ENCODE measurements at places on chromosomes 1 and 21.

GRCh38 chr1:231860221-231861088 lies 233.9 kb downstream of the DISC1 start:
- peak; percentile 4 for DNase-seq

DNA sequence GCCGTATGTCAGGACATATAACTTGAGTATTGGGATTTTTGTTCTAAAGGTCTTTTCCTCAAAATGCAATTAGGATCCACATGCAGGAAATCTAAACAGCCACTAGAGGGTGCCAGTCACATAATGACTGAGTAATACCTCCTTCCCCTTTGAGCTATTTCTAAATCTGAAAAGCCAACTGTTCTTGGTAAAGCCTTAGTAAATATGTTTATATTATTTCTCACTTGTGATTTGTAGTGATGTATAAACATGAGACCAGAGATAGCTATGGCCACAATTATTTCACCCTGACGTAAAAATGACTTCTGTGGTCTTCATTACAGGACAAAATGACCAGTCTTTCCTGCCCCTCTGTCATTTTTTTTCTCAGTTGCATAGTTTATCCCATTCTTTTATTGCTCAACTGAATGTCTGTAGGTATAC lies 41.0 kb upstream of the DR1 start:
- DNase-seq: peak; percentile 29

DNA sequence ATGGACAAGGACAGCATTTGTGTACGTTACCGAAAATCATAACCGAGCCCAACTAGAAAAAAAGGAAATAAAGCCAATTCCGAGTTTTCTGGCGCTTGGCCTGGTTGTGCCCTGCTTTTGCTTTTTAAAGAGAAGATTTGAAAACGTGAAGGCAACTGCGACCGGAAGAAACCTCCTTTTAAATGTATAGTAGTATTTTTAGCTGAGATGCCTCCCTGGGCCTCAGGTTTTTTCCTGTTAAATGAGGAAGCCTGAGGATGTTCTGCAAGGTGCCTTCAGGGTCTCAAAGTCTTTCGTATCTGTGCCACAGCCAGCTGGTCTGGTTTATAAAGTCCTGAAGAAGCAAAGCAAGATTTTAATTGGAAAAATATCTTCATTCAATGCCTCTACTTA lies 371 bp upstream of the ODF2L start:
- no peak for DNase-seq

DNA sequence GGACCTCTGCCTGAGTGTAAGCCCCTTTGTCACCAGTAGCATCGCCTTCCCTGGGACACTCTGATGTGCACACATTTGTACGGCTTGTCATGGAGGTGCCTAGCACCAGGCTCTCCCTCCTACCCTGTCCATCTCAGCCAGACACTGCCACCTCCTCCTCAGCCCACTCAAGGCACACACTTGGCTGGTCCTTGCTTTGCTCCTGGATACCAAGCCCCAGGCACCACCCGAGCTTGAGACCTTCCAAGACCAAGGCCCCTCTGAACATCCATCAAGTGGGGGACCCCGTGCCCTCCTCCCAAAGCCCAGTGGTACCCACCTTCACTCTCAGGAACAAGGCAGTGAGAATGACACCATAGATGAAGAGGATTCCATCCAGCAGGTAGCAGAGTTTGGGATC lies 78.0 kb downstream of the CD247 start:
- no peak for DNase-seq

DNA sequence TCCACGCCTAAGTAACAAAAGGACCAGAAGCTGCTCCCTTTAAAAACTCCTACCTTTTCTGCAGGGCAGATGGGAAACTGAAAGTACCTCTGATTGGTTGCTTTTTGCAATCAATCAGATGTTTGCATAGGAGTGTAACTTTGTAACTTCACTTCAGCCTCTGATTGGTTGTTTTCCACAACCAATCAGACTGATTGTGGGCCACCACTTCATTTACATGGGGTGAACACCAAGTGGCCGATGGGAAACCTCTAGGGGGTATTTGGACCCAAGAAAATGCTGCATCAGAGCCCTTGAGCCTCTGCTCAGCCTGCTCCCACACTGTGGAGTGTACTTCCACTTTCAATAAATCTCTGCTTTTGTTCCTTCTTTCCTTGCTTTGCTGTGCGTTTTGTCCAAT lies 32.8 kb upstream of the CD1D start:
- no peak for DNase-seq

DNA sequence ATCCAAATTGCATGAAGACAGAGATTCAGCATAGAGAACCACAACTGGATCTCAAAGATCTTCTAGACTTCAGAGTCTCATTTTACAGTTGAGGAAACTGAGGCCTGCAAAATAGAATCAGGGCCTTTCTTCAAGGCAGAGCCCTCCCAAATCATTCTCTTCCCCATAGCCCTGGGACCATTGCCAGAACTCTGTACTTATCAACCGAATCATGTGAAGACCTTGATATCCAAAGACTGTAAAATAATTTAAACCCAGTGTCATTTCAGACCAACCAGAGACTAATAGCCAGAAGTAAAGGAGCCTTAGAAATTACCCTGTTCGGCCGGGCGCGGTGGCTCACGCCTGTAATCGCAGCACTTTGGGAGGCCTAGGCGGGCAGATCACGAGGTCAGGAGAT lies 90.1 kb downstream of the DTL start:
- no peak for DNase-seq

- DNase-seq: no peak
These were observed 21.7 kb upstream of the ANKRD13C start for GRCh38 chr1:70376196-70376595.

GRCh38 chr1:175794586-175794985 lies 51.2 kb upstream of the TNR start:
- DNase-seq: no peak

DNA sequence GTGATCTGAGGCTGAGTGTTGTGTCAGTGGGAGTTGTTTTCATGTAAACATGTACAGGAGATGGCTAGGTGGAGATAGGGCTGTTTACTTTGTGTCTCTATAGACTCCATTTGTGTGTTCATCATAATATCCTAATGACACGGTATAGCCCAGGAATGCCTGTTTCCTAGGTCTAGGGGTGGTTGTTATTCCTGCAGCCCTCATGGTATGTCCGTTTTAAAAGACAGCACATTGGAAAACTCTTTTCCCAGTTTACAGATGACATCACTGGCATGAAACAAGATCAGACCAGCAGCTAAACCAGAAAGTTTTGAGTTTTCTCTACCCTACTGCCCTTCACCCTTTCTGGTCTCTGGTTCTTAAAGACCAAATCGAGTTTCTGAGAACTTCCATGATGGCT lies 227.3 kb upstream of the TMEM51 start:
- no peak for DNase-seq

GRCh38 chr1:216554934-216555333 lies 131.7 kb upstream of the USH2A start:
- DNase-seq: no peak

DNA sequence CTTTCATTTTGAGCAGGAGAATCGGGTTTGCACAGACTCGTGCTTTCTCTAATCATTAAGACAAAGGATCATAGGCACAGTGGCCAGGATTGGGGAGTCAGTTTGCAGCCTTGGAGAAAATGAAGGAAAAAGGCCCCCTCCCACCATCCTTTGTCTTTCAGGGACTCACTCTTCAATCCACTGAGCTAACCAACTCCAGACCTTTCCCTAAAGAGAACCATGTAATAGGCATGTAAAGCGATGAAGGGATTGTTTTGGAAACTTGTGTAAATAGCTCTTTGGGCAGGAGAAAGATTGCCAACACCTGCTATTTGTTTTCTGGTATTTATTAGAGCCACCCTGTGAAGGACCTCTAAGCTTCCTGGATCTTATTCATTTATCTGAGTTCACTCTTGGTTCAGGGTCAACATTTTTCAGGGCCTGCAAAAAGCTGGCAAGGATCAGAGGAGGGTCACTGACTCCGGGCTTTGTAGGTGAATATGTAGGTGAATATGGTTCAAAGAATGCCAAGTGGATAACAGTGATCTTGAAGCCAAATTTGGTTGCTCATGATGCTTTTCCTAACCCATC lies 192.6 kb upstream of the FGGY start:
- no peak for DNase-seq

DNA sequence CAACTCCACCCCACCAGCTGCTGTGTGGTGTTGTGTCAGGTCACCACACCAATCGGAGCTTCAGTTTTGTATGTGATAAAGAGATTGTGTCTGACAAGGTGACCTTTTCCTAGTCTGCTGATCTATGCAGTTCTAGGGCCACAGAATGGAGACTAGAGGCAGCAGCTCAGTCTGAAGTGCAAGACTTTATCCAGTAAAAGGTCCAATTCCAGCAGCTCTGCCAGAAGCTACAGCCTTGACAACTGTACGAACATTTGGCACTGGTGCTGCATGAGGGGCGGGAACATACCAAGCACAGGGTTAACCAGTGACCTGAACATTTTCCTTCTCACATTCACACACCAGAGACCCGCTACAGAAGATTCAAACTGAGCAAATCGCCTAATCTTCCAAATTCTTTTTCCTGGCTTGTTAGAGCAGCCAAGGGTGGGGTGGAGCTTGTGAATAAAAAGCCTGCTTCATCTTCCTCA lies 9.3 kb downstream of the FMO1 start:
- no peak for DNase-seq

DNA sequence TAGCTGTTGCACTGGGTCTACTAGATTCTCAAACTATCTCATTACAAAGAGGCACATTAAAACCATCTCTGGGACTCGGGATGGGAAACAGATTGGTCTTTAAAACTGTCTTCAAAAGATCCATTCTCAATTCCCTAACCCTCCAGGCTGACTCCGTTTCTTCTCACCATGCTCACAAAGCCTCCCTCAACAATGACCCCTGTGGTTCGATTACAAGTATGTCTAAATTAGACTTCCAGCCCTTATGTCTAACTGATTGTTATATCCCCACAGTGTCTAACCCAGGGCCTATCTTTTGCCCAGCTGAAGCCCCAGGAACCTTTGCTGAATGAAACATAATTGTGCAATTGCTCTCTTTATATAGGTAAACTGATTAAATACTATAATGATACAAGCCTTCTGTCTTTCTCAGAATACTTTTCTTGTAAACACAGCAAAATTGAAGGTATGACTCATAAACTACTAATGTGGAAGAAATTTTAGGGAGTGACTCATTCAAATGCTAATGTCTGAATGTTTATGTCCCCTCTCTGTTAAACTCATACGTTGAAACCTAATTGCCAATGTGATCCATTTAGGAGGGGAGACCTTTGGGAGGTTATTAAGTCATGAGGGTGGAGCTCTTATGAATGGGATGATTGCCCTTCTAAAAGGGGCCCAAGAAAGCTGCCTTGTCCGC lies 65.6 kb upstream of the DAB1 start:
- peak; percentile 12 for DNase-seq

DNA sequence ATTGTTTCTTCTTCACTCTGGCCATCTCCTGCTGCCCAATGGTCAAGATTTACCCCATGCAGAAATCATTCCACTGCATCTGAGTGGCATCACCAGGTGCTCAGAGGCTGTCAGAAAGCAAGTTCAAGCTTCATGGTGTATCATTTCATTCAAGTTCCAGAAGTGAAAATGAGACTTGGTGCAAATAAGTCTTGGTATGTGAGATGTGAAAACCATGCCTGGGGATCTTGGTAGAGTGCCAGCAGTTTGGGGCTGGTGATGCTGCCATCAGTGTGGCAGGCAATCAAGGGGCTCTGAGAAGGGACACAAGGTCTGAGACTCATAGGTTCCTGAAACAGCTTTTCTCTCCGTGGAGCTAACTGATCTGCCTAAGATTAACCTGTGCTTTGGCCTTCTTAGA lies 52.0 kb downstream of the CD2 start:
- DNase-seq: no peak

DNA sequence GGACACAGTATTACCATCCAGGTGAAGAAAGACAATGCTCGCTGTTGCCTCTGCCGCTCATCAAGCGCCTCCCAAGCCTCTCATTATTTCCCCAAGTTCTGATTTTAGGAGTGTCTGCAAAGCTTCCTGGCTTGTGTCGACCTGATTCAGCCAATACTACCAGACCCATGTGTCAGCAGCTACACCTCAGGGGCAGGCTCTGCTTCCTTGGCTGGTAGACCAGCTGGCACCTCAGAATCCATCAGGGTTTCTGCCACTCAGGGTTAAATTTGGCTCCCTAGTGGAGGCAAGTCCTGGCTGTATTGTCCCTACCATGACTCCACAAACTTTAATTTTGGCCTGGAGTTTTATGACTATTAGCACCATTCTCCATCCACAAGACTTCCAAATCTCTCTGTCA lies 35.4 kb downstream of the SUSD4 start:
- no peak for DNase-seq

DNA sequence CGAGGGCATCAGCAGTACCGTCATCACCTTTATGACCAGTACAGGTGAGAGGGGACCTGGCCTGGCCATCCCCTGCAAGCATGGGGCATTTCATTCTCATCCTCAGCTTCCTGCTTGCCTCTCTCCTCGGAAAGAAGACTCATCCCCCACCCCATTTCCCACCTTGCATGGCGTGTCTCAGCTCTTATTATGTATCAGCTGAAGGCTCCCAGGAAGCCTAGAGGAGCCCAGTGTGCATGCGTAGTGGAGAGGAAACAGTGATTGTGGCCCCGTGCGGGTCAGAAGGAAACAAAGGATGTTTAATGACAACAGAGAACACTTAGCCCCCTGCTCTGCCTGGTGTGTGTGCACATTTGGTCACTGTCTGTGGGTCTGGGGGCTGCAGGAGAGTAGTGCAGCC lies 40.3 kb upstream of the CNTN2 start:
- no peak for DNase-seq

- DNase-seq: no peak
These were observed 17.4 kb downstream of the IQGAP3 start for GRCh38 chr1:156554971-156555370.

DNA sequence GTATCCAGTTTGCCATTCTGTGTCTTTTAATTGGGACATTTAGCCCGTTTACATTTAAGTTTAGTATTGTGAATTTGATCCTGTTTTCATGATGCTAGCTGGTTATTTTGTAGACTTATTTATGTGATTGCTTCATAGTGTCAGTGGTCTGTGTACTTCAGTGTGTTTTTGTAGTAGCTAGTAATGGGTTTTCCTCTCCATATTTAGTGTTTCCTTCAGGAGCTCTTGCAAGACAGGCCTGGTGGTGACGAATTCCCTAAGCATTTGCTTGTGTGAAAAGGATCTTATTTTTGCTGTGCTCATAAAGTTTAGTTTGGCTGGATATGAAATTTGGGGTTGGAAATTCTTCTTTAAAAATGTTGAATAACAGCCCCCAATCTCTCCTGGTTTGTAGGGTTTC lies 69.2 kb upstream of the PDC start:
- DNase-seq: no peak

DNA sequence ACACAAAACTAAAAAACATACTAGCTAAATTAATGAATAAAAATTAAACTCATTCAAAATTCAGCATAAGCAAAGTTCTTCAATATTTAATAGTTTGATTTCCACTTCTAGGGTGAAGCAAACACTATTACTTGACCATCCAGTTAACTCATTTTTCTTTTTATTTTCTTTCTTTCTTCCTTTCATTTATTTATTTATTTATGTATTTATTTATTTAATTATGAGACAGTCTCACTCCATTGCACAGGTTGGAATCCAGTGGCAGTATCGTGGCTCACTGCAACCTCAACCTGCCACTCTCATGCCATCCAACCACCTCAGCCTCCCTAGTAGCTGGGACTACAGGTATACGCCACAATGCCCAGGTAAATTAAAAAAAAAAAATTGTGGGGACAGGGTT lies 2069.5 kb downstream of the NCAM2 start:
- no peak for DNase-seq

- no peak for DNase-seq
These were observed 43.5 kb downstream of the TRIM33 start for GRCh38 chr1:114467491-114467890.

GRCh38 chr1:169390303-169390702 lies 22.3 kb downstream of the BLZF1 start:
- no peak for DNase-seq
